ENCODE measurements at places on chromosomes 1 and 21.
A peak's percentile ranks its signal among the peaks of the same experiment; 100 is the strongest.

GRCh38 chr1:20462397-20462796, 23.6 kb downstream of the CAMK2N1 start:
- no peak for DNase-seq

GRCh38 chr1:50967416-50968157, 2.5 kb upstream of the CDKN2C start:
- DNase-seq = no peak

- DNase-seq = no peak
These were observed 154.0 kb upstream of the C1orf87 start for GRCh38 chr1:60227601-60228000.

GRCh38 chr1:25624604-25625003, 8.0 kb downstream of the MAN1C1 start:
- no peak for DNase-seq

- no peak for DNase-seq
These were observed 10.6 kb downstream of the SASS6 start for GRCh38 chr1:100122177-100122576.

DNA sequence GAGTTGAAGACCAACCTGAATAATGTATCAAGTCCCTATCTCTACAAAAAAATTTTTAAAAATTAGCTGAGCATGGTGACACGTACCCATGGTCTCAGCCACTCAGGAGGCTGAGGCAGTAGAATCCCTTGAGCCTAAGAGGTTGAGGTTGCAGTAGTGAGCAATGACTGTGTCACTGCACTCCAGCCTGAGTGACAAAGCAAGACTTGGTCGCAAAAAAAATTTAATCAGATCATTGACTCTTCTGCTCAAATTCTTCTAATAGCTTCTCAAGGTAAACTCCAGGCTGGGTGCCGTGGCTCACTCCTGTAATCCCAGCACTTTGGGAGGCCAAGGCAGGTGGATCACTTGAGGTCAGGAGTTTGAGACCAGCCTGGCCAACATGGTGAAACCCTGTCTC, 85.9 kb upstream of the PUM1 start:
- DNase-seq = no peak

- DNase-seq = no peak
These were observed 7.4 kb downstream of the MIB2 start for GRCh38 chr1:1622788-1623094.

GRCh38 chr1:69520326-69520725, 47.4 kb upstream of the LRRC7 start:
- DNase-seq = no peak

GRCh38 chr1:36343651-36344394, 20.4 kb upstream of the EVA1B start:
- no peak for DNase-seq

GRCh38 chr1:23696335-23696989, 4.9 kb downstream of the RPL11 start:
- DNase-seq = no peak

DNA sequence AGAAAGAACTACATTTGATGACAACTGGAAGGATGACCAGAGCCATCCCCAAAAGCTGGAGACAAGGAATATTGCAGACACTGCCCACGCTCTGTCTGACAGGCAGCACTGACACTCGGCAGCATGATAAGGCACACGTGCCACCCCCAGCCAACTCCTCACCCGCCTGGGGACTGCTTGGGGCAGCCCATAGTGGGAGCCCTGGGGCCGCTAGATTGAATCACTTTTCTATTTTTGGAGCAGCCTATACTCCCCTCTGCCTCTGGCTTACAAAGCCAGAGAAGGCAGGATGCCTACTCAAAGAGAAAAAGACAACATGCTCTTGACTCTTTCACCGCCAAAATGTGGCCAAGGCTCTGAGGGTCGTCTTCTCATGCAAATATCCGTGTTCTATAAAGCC, 1.3 kb downstream of the SMG5 start:
- no peak for DNase-seq

DNA sequence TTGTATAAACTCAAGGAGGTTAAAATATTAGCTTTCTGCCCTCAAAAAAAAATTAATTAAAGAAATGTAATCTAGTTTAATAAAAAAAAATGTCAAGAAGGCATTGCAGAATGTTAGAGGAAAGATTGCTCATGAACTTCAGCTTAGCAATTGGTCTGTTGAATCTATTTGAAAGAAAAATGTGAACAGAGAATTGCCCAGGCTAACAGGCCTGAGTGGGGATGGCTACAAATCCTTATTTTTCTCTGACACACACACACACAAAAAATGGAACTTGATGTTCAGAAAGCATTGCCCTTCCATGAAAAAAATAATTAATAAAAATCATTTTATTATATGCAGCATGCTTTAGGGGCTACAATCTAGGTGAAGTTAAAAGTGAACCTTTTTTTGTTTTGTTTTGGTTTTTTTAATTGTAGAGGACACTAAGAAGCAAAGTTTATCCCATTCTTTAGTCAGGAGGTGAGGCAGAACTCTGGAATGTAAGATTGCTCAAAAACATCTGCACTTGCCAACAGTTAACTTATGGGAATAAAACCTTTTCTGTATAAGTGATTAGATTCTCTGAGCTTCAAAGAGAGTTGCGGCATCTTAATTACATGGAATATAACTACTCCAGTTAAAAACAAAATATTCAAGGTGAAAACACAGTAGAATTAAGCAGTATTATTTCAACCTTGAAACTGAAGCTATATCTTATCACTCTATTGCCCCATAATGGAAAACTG, 658.5 kb upstream of the ADGRL2 start:
- no peak for DNase-seq

- DNase-seq = no peak
These were observed 13.7 kb downstream of the SELL start for GRCh38 chr1:169697755-169698154.

GRCh38 chr1:175232335-175232734, 39.8 kb upstream of the KIAA0040 start:
- DNase-seq = no peak

GRCh38 chr1:77900687-77901293, 12.4 kb downstream of the NEXN start:
- DNase-seq = peak; percentile 40

DNA sequence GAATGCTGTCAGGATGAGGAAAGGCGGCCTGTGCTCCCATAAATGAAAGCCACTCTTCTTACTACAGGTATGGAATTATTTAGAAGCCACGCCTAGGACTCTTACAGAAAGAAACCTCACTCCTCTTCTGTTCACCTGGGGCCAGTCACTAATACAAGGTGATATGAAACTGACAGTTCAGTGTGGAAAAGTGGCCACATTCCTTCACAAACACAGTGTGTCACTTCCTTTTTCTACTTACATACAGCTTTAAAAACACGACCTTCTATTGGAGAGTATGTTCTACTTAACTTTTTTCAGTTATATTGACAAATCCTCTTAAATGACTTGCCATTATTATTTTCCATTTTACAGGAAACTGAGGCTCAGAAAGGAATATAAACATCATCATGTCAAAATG, 163.1 kb downstream of the PCNX2 start:
- no peak for DNase-seq

- no peak for DNase-seq
These were observed 108.9 kb upstream of the NEK7 start for GRCh38 chr1:198047913-198048312.

DNA sequence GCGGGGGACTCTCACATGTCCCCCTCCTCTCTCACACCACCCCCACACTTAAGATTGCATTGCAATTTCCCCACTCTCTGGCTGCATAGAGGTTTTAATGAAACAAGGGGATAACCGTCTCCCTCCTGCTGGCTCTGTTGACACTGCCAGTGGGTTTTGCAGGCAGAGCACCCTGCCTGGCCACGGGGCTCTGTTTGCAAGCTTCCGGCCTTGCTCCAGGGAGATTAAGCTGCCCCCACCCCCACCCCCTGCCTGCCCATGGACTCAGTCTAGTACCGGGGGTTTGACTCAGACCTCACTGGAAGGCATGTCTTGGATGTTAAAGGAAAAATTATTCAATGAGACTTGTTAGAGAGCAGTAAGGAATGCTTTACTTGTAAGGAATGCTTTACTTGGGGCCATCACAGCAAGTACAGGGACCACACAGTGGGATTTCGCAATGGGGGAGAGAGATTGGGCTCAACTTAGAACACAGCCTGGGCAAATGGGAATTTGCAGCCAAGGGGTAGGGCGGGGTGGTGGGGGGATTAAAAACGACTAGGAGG, 101.0 kb downstream of the AJAP1 start:
- DNase-seq = no peak

Data from SK-N-MC (cell line).